ENCODE measurements at places on chromosomes 7 and 10. TPM values are rescaled to one million over a fixed set of nuclear protein-coding genes. Genes with fewer than 3 reads are reported as not detected.

CALHM1 gene
- total RNA-seq: not detected

DNA sequence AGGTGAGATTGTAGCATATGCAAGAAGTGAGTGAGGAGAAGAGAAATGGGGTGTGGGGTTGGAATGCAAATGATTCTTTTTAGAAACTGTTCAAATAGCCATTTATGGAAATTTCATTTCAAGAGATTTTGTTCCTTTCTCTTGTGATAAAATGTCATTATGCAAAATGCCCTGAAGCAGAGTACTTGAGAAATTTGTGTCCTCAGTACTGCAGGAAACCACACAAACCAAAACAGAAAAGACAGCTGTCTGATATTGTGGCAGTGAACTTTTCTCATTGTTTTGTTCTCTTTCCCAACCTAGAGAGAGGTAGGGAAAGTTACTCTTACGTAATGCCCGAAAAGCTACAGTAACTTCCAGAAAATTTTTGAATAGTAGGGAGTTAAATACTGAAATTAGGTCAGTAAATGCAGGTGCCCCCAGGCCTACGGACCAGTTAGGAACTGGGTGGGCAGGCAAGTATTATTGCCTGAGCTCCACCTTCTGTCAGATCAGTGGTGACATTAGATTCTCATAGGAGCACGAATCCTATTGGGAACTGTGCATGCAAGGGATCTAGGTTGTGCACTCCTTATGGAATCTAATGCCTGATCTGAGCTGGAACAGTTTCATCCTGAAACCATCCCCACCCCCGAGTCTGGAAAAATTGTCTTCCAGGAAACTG, 34.0 kb downstream of the DLD start:
- DNase-seq: no peak

GPR146 gene
- total RNA-seq: 0.21 TPM

KNDC1 gene
- total RNA-seq: not detected

SORCS1 gene
- total RNA-seq: not detected

DNA sequence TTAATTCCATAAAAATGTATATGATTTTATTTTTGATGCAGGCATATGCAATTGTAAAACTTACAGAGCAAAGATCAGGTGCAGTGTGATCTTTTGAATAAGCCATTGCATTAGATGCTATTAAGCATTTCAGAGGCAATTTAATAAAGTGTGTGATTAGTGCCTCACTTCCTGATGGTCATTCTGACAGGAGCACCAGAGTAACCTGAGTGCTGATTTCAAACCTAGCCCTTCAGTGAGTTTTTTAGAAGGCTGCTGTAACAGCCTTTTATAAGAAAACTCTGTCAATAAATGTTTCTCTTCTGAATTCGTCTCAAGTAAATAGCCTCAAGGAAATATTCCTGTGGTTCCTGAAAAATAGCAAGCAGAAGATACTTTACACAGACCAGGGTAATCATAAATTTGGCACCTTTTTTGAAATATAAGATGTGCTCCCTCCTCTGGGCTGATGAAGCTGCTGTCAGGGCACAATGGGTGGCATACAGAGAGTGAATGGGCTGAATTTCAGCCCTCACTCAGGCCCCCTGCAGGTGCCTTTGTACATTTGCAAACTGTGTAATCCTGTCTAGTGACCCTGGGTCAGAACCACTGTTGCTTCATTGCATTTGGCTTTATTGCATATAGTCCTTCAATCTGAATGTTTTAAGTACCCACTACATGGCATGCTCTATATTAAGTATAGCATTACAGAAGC, 193.7 kb upstream of the CSTF2T start:
- no peak for DNase-seq

ORAI2 gene
- 27.4 TPM for total RNA-seq

OR6V1 gene
- not detected for total RNA-seq

DNA sequence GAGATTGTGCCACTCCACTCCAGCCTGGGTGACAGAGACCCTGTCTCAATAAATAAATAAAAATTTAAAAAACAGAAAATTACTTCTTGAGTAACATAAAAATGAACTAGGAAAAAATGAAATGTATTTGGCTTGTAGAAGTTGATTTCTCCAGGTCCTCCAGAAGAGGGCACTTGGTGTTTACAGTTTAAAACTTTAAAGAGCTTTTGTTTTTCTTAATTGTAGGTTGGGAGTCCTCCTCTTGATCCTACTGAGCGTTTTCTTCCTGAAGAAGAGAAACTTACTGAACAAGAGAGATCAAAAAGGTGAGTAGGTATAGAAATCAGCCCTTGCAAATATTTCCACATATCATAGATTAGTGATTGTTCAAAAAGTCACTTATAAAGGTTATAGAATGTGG, 16.2 kb downstream of the KIFBP start:
- DNase-seq: no peak

DNA sequence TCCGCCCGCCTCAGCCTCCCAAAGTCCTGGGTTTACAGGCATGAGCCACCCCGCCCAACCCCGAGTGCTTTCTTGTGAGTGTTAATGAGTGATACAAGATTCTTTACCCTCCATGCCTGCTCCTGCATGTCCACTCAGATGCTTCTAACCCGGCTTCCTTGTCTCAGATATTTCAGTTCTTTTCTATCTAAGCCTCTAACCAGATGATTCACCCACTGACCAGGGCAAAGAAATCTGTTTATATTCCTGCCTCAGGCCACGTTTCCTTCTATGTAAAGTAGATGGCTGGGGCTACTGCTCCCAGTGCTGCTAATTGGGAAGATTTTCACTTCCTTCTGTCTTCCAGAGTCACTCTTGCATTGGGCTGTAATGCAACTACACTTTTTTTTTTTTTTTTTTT, 395.1 kb upstream of the ANKRD30A start:
- DNase-seq: no peak

- DNase-seq: no peak
These were observed 28.5 kb downstream of the VPS41 start for GRCh38 chr7:38880454-38880853.

DNA sequence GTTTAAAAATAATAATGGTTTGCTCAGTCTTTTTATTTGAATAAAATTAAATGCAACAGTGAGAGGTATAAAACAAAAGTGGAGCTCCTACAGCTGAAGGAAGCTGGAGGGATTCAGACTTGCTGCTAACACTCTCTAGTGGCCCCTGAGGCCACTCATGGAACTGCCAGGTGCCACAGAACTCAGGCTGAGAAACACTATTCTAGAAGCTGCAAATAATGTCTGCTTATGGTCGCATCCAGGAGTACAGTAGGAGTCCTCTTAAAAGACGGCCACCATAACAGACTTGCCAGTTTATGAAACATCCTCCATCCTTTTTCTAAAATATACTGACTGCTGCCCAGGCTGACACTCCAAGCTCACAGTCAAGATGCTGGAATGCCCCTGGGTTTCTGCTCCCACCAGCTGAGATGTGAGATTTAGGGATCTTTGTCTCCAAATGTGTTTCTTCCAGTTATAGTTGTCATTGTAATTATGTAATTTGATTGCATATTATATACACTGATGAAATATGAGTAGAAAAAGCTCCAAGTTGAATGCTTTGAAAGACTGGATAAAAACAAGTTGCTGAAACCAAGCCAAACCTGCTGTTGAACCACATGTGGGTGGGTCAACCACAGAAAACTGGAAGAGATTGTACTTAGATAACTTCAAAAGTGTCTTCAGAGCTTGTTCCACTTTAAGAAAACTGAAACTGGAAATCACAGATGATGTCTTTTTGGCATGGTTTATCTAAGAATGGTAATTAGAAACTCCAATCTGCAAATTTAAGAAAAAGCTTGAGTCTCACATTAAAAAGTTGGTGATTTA, 213.7 kb upstream of the AOAH start:
- DNase-seq: no peak

C10orf105 gene
- total RNA-seq: 0.05 TPM

- DNase-seq: no peak
These were observed 65.7 kb upstream of the PARD3 start for GRCh38 chr10:34880817-34881216.

GRCh38 chr7:84624927-84625326, 430.3 kb upstream of the SEMA3A start:
- no peak for DNase-seq

EDRF1 gene
- total RNA-seq: 25.5 TPM

DNA sequence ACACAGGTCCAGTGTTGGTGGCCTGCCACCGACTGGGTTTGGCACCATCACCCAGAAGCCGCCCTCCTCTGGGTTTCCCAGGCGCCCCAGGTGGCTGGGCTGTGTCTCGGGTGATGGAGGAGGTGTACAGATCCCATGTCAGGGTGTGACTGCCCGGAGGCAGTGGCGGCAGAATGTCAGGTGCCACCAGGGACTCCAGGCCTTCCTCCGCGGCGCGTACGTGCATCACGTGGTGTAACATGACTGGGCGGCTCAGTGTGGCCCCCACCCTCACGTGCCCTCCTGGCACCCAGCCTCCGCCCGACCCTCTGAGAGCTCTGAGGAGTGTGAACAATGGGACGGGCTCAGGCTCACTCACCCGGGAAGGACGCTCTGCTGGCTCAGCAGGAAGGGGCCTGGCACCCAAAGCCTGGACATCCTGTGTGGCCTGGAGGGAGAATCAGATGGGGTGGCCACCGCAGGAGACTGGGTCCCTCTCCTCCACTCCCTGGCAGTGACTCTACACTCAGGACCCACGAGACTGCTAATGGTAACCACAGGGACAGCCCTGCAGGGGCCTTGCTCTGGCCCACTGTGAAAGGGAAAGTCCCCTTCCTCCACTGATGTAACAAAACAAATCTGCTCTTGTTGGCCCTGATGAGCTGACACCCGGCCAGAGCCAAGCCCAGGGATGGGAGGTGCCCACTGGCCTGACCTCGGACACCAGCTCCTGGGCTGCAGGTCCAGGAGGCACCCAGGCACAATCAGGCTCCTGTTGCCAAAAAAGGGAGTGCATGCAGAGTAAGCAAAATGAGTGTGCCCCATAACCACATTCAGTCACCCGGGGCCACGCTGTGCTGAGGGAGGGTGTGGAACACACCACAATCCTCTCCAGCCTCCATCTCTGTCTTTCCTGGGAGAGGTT, 164.8 kb downstream of the PRKAG2 start:
- DNase-seq: no peak
